Esophagus squamous epithelium (tissue), 5 donors: ENCODE measurements at places on chromosomes 6 and 20.

DNA sequence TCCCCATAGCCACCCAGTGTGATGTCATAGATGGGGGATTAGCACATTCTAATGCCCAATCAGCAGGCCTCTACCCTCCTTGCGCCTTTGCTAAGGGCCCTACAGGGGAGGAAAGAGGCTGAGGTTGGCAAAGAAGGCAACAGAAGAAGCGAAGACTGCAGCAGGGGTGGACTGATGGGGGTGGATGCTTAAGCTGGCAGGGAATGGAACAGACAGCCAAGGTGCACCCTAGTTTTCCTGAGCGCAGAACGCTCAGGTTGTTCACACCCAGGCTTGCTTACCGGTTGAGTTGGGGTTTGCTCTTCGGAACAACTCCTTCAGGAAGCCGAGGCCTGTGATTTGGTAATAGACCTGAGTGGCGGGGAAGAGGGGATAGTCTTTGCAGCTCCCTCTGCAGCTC, 12.7 kb downstream of the MRPS18A start:
- no peak for DNase-seq

DNA sequence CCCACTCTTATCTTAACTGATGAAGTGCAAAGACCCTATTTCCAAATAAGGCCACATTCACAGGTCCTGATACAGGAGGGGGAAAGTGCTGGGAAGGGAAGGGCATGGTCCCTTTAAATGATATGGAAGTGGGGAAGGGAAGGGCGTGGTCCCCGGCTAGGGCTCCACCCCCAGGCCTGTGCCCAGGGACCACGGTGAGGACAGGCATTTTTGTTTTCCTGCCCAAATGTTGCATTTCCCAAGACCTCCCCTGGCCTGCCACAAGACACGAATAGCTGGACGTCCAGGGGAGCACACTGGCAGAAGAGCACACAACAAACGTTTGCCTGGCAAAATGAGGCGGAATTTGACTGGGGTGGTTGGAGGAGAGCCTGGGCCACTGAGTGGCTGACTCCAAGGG, 16.1 kb upstream of the HFE start:
- DNase-seq: no peak

DNA sequence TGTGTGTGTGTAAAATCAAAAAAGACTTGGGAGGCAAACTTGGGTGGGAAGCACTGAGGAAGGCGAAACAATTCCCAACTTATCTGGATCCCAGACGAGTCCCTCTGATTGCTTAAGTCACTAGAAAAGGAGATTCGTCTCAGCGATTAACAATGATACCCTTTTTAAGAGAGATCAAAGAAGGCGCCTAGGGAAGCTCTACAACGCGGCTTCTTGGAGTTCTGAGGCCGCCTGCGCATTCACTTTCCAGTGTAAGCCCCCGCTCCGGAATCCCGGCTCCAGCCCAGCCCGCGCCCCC, 8.7 kb upstream of the TBX18 start:
- no peak for DNase-seq

- DNase-seq: no peak
Measured at GRCh38 chr20:61146023-61146422, 106.0 kb upstream of the CDH4 start.

- DNase-seq: no peak
Measured at GRCh38 chr20:47982574-47983360, 197.5 kb upstream of the SULF2 start.

- no peak for DNase-seq
Measured at GRCh38 chr6:139765825-139766285, 391.4 kb upstream of the CITED2 start.

GRCh38 chr6:9532621-9533557, 882.0 kb downstream of the TFAP2A start:
- DNase-seq: no peak

DNA sequence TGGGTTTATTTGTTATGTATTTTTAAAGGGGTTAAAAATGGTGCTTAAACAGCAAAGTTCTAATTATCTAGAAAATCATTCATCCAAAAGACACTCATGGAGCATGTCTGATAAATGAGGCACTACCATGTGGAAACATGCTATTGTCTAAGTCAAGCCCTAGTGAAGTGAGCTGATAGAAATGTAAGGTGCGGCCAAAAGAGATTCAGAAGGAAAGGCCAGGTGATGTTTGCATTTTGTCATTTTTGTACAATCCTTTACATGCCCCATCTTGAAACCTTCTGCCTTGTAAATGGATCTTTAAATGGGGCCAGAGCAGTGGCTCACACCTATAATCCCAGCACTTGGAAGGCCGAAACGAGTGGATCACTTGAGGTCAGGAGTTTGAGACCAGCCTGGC, 77.3 kb downstream of the PLCG1 start:
- no peak for DNase-seq

GRCh38 chr6:33719326-33719987, 8.0 kb upstream of the UQCC2 start:
- no peak for DNase-seq

DNA sequence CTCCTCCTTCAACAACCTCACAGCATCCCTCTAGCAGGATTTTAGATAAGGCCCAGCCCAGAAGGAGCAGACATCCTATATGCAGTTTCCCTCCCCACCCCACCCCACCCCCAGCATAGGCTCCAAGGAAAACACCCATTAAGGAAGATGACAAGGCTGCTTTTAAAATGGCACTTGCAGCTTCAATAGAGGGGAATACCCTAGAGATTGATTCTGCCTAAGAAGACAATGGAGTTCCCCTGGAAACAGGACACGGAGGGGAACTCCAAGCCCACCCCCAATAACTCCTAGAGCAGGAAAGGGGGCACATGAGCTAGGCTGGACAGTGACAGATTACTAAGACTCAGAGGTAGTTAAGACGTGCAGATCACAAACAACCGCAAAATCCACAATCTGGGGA, 34.7 kb downstream of the CPNE5 start:
- no peak for DNase-seq
